Left renal cortex interstitium (tissue), 4 donors: ENCODE measurements at places on chromosomes 13 and 19. TPM values are rescaled to one million over a fixed set of nuclear protein-coding genes. Genes with fewer than 3 reads are reported as not detected.

- DNase-seq, result no peak
Observed at GRCh38 chr13:94829837-94830365, 117.6 kb upstream of the SOX21 start.

DNA sequence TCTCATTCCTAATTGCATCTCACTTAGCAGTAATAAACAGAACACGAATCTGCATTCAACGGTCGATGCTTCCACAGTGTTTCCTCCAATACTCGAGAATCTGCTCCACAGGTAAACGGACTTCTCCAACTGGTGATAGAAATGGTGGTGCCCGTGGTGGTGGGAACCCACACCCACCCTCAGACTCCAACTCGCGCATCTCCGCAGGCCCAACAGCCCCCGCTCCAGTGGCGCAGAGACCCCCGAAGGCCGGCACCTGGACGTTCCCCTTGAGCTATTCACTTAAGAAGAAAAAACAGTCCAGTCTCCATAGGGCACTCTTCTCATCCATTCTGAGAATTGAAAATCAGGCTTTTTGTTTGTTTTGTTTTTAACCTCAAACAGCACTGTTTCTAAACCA lies 13.8 kb upstream of the RASA3 start:
- DNase-seq, result no peak

GRCh38 chr13:63010072-63010658 lies 1594.5 kb upstream of the PCDH20 start:
- no peak for DNase-seq

DNA sequence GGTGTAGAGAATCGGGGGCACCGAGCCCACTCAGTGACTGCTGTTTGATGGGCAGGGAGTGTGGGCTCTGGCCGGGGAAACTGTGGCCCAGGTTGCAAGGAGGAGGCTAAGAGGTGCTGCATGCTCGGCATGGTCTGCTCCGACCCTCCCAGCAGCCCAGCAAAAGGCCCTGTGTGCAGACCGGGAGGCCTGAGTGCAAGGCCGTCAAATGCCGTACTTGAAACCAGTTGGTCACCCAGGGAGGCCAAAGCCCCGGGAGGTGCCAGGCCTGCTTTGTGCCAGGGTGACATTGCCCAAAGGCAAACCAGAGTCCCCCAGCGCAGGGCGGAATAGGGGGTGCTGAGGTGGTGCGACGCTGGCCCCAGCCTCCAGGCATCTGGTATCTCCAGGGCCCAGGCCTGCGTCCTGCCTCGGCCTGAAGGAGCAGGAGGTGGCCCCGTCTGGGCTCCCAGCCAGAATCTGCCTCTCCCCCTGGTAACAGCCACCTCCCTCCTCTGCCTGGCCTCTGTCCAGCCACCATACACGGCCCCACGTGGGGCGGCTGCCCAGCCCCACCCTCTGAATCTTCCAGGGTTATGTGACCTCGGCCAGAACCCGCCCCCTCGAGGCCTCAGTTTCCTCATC lies 4.0 kb downstream of the PIK3R2 start:
- peak; percentile 57 for DNase-seq

- DNase-seq, result no peak
Observed at GRCh38 chr19:48737360-48737998, 2.9 kb downstream of the RASIP1 start.

DNA sequence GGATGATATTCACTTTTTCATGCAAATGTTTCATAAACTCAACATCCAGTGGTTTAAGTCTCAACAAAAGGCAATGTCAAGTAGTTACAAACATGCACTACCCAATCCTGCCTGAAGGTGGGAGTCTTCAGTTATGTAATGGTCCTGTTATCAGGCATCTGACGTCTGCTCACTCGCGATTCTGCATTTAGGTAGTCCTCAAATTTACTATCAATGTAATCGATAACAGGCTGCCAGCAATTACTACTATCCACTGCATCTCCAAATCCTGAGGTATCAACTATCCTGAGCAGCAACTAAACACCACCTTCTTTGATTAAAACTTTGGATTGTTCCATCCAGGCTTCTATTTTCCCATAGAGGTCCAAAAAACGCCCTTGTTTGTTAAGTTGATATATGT lies 51.2 kb downstream of the NLRP12 start:
- peak; percentile 18 for DNase-seq

GRCh38 chr19:33332248-33332647 lies 29.9 kb upstream of the CEBPA start:
- DNase-seq, result no peak

GRCh38 chr13:50634339-50634738 lies 209.2 kb downstream of the DLEU7 start:
- no peak for DNase-seq

- no peak for DNase-seq
Observed at GRCh38 chr13:98874029-98874397, 103.9 kb downstream of the DOCK9 start.

GRCh38 chr13:111661776-111662175 lies 341.3 kb downstream of the TEX29 start:
- DNase-seq, result no peak

ZNF85 gene
- polyA plus RNA-seq, result 16.3 TPM

SIGLEC11 gene
- 4.1 TPM for polyA plus RNA-seq

PALM gene
- 77.2 TPM for polyA plus RNA-seq

TFDP1 gene
- 89.1 TPM for polyA plus RNA-seq
